ENCODE measurements at places on chromosomes 16 and 17.

DNA sequence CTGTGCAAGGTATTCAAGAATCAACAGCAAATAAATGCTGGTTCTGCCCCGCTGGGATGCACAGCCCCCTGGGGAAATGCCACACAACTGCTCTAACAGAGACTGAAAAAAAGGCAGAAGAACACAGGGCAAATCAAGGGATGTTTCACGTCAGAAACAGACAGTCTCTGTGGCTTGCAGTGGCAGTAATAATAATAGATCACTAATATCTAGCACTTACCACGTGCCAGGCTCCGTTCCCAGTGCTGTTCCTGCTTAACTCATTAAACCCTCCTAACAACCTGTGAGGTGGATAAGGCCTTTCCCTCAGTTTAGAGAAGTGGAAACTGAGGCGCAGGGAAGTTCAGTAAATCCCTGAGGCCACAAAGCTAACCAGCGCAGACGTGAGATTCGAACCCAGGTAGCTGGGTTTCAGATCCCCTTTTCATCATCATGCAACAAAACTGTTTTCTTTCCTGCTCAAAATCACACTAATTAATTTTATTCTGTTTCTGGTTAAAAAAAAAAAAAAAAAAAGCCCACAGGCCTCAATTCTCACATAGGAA lies 36.7 kb downstream of the ARHGAP17 start:
- no peak for DNase-seq

DNA sequence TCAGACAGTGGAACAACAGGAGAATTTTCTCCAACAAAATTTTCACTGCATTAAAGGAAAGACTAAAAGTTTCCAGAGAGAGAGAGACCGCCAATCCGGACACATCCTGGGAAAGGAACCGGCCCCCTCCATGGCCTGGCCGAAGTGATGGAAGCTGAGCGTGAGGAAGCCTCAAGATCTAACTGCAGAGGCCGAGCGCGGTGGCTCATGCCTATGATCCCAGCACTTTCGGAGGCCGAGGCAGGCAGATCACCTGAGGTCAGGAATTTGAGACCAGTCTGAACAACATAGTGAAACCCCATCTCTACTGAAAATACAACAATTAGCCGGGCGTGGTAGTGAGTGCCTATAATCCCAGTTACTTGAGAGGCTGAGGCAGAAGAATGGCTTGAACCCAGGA lies 3.9 kb downstream of the CTRB2 start:
- no peak for DNase-seq

- DNase-seq = peak; percentile 84
These were observed 6.2 kb upstream of the SLC7A6 start for GRCh38 chr16:68257906-68258800.

DNA sequence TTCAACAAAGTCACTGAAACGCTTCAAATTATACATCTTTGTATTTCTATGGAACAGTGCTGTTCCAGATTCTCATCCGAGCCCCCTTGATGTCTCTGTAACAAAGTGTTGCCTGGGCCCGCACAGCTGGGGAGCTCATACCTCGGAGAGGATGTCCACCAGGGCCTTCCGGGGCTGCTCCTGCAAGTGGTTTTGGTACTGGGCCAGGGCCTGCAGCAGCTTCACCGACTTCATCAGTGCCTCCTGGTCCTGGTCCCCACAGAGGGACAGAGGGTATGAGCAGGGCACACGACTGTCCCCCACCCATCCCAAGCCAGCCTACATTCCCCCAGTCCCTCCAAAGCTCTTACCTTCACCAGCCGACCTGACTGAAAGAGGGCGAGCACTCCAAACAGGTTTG lies 1.5 kb downstream of the MYBBP1A start:
- no peak for DNase-seq

GRCh38 chr16:62035115-62036092 lies 834 bp downstream of the CDH8 start:
- DNase-seq = no peak

DNA sequence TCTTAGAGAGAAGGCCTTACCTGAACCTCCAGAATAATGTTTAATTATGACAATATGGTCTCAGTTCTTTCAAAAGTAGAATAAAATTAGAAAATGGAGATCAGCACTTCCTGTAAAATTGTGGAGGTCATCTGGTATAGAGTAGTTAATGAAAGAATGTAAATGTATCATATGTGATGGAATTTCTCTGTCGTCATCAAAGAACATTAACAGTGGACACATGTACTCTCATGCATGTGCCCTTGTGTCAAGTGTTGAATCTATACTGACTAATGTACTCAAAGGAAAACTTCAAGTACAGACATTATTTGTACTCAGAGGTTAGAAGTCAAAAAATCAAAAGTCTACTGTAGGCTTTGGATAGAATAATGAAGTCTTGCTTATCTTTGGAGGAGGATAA lies 129.2 kb upstream of the MYOCD start:
- peak; percentile 74 for DNase-seq

DNA sequence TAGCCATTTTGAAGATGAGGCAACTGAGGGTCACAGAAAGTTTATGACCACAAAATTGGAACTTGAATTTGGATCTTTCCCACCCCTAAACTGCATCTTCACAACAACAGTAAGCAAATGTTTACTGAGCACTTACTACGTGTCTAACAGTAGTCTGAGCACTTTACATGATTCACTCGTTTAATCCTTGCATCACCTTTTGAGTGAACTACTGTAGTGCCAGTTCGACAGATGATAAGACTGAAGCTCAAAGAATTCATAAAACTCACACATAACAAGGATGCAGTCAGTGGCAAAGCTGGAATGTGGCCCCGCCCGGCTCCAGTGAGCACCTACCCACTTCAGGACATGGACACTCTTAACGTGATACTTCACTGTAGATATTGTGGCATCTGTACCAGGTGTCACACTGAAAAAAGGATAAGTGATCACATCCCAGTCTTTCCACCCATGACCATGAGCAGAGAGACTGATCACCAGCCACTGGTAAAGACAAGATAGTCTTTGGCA lies 36.0 kb upstream of the HLF start:
- no peak for DNase-seq

DNA sequence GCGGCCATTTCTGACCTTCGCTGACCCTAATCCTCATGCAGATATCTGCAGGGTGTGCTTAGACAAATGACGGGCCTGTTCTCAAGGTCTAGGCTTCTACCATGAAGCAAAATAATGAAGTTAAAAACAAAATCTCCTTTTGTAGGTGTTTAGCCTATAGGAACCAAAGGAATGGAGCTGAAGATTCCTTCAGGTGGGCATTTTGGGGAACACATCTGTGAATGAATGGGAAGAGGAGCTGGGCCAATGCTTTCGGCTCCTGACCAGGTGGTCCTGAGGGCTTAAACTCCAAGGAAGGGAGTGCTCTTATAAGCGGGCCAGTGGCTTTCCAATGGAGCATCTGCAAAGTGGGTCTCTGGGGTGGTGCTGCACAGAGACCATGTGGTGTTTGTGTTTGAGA lies 14.1 kb upstream of the IL34 start:
- no peak for DNase-seq

DNA sequence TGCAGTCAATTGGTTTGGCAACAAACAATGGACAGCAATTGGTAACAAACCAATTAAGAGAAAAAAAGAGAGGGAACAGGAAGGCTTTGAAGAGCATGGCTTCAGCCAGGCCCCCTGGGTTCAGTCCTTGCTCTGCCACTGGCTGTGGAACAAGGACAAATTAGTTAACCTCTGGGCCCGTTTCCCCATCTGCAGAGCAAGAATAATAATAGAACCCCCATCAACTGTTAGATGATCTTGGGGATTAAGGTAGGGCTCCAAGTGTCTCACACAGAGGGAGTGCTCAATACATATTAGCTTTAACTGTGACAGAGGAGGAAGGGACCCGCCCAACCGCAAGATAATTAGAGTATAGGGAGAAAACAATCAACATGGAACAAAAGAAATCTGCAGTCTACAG lies 55.2 kb downstream of the PECAM1 start:
- no peak for DNase-seq

DNA sequence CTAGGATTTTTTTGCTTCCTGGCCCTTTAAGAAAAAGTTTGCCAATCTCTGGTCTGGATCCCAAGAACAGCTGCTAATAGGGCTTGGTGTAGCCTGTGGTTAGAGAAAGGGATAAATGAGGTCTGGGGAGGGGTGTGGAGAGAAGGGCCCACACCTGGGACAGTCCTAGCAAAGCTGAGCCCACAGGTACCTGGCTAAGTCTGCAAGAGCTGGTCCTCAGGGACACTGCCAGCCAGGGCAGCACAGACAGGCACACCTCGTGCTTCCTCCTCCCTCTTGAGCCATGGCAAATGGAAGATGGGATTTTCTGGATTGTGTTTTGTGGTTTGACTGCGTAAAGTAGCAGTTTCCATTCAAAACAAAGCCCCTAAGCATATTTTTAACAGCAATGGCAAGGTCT lies 217.5 kb downstream of the SOX9 start:
- no peak for DNase-seq

DNA sequence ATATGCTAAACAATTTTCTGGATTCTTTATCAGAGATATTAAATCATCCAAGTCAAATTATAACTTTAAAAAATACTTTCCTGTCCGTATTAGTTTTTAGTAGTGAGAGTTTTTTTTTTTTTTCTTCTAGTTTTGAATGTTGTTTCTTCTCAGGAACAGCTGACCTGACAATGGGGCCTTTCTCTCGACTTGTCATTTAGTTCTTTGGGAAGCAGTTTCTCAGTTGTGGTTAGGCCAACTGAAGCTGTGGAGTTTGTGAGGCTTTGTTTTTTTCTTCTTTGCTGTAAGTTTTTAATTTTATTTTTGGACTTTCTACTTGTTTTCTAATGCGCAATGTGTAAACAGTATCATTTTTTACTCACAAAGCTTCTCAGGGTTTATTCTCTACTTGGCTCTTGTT lies 140.8 kb downstream of the FTO start:
- no peak for DNase-seq

DNA sequence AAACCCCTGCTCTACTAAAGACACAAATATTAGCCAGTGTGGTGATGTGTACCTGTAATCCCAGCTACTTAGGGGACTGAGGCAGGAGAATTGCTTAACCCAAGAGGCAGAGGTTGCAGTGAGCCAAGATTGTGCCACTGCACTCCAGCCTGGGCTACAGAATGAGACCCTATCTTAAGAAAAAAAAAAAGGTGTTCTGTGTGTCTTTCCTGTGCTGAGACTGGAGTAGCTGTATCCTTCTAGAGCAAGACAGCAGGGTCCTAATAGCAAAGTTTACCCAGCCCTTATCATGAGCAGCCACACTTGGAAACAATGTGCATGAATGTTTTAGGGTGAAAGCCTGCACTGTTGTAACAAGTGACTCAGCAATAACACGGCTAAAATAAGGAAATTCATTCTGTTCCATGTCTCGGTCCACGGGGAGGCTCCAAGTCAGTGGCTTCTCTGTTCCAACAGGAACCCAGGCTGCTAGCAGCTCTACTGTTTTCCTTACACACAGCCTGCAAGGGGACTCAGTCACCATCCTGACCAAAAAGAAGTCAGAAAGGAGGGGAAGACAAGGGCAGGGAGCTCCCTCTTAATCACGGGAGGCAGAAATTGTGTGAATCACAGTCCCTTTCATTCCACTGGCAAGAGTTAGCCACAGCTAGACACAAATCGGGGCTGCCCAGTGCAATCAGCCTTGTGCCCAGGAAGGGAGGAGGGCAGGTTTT lies 7.1 kb upstream of the SLC5A11 start:
- DNase-seq = peak; percentile 76

GRCh38 chr16:11977376-11978041 lies 975 bp downstream of the SNX29 start:
- peak; percentile 93 for DNase-seq

DNA sequence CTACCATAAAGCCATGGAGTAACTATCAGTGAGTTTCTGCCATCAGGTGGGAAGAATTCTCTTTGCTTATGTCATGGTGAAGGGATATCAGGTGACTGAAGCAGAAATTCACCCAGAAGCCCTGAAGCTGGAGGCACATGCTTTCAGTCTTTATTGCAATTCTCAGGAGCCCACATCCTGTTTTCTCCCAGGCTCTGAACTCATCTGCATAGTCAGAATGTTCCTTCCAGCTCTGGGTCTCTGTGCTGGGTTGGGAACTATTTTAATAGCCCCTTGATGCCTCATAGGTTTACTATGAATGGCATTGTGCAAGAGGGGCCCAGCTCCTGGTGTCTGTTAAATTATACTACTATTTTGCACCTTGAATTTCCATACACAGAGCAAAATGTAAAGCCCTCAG lies 198.4 kb upstream of the SOX9 start:
- DNase-seq = peak; percentile 86

DNA sequence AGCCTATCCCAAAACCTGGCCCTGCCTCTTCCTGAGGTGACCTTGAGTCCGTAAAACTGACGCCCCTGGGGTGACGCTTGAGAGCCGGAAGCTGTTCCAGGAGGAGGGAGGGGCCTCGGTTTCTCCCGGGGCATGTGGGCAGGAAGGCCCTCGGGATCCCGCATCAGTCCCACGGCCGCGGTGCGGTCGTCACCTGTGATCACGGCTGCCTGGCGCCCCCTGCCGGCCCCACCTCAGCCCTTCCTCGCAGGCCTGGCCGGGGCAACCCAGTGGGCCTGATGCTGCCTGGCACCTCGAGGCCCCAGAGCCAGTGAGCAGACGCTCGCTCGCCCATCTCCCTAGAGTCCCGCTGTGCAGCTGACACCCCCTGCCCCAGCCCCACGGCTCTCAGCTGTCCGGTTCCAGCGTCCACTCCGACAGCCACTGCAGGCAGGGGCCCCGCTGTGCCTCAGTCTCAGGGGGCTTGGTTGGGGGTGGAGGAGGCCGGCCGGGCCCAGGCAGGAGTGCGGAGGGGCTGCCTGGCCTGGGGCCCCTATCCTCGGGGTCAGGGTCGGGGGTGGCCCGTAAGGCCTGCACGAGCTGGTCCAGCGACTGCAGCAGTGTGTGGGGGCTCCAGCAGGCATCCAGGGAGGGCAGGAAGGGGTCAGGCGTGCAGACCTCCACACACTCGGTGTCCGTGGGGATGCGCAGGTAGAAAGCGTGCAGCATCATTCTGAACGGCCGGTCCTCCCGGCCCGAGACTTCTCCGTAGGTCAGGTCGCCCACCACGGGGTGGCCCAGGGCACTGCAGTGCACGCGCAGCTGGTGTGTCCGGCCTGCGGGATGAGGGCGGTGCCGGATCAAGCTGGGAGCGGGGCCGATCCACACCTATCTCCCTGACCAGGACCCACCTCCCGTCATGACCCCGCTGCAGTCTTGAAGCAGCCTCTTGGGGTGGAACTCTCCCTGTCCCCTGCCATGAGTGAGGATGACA lies 2.3 kb downstream of the RPUSD1 start:
- peak; percentile 56 for DNase-seq

Data from EH (cell line).